Stimulated activated CD4-positive, alpha-beta T cell treated with anti-CD3 and anti-CD28 coated beads, Interleukin-2, amount 100 ng/mL, for 48 hours (primary cell): ENCODE measurements at places on chromosomes 13 and 19.

- DNase-seq, result no peak
Measured at GRCh38 chr13:98083507-98083906, 59.4 kb upstream of the FARP1 start.

DNA sequence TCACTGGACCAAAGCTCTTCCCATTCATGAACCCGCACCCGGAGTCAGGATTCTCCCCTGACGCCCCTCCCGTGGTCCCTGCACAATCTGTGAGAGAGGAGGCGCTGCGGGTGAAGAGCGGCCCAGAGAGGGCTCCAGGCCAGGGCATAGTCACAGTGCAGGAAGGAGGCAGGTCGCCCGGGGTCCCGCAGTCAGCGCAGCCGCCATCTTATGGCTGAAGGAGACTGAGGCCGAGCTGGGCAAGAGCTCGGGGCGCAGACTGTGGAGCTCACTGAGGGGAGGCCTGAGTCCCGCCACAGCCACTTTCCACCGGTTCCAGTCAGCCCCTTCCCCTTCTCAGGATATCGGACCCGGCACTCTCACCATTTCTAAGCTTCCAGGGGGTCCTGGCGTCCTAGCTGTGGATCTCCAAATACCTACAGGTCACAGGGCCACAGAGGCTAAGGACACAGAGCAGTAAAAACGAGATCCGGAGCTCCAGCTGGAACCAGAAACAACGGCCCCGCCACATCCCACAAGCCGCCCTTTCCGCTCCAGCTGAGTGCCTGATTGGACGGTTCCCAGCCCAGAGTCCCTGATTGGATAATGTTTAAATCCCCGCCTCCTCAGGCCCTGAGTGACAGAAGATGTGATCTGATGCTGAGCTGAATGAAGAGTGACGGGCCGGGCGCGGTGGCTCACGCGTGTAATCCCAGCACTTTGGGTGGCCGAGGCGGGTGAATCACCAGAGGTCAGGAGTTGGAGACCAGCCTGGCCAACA is at the start of gene ZNF99:
Gene ZNF99 (minus strand): TSS at position 501 of the 760 bp plus-strand sequence. CDS start 135 bp downstream, at position 366.
- no peak for DNase-seq

- no peak for DNase-seq
Measured at GRCh38 chr19:11451327-11451870, 16.0 kb downstream of the PRKCSH start.

GRCh38 chr13:46235286-46235685 is 23.6 kb downstream of the LRRC63 start:
- no peak for DNase-seq

GRCh38 chr19:16078759-16079707 is 2.7 kb downstream of the TPM4 start:
- DNase-seq, result peak; percentile 43

DNA sequence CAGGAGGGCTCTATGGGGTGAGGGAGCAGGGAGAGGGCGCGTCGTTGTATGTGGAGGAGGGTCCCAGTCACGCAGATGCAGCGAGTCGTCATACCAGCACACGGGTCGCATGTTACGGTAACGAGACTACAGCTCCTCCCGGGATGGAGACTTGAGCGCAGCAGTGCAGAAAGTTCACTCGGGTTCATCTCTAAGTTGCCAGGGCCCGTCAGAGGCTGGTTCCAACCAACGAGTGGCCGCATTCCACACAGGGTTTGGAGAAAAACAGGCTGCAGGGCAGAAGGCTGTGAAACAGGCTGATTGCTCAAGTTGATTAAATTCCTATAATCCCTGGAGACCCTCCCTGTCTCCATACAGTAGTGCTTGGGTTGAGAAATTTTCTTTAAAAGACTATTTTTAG is 21.9 kb upstream of the TTYH1 start:
- no peak for DNase-seq

- peak; percentile 48 for DNase-seq
Measured at GRCh38 chr19:12778017-12778904, 2.9 kb upstream of the HOOK2 start.
